ENCODE measurements at places on chromosomes 1 and 21.
A peak's percentile ranks its signal among the peaks of the same experiment; 100 is the strongest.

DNA sequence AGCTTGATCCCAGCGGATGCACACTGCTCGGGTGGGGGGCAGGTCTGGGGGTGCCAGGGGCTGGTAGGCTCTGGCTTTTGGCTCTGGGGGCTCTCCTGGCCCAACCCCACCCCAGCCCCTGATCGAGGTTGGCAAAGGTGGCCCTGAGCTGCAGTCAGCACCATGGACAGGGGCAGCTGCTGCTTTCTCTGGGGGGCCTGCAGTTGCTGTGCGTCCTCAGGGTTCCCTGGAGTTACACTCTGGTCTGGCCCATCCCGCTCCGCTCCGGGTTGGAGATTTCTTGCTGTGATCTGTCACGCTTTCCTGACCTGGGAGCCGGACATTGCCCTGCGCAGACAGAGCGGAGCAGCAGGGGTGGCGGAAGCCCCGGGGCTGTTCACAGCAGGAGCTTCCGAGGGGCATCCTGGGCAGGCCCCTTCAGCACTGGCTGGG lies 8.0 kb upstream of the PLCH2 start:
- DNase-seq, result no peak

DNA sequence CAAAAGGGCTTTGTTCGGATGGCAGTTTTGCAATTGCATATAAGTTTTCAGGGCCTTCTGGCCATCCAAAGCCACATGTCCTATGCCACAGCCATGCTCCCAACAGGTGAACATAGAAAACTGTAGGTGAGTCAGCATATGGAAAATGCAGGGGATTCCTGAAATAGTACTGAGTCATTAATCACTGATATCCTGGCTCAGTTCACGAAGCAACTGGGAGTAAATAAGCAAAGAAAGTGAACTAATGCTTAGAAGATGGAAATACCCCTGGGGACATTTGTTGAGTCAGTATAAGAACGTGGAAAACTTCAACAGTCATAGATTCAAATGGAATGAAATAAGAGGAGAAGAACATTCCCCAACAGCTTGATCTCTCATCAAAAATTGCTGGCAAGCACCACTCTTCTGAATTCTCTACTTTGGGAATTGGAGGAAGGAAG lies 148.9 kb upstream of the RUNX1 start:
- DNase-seq, result no peak

- no peak for DNase-seq
Measured at GRCh38 chr21:33011462-33011861, 14.3 kb upstream of the OLIG2 start.

DNA sequence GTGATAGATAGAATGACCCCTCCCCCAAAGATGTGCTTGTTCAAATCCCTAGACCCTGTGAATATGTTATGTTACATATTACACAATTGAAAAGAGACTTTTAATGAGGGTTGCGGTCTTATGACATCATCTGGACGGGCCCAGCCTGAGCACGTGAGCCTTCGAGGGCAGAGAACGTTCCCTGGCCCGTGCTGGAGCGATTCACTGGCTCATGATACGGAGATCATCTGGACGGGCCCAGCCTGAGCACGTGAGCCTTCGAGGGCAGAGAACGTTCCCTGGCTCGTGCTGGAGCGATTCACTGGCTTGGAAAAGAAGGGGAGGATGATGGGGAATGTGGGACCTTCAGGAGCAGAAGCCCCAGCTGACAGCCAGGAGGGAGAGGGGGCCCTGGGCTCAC lies 34.4 kb upstream of the COL18A1 start:
- no peak for DNase-seq

- peak; percentile 36 for DNase-seq
Measured at GRCh38 chr1:207084701-207085180, 3.9 kb upstream of the C4BPB start.

DNA sequence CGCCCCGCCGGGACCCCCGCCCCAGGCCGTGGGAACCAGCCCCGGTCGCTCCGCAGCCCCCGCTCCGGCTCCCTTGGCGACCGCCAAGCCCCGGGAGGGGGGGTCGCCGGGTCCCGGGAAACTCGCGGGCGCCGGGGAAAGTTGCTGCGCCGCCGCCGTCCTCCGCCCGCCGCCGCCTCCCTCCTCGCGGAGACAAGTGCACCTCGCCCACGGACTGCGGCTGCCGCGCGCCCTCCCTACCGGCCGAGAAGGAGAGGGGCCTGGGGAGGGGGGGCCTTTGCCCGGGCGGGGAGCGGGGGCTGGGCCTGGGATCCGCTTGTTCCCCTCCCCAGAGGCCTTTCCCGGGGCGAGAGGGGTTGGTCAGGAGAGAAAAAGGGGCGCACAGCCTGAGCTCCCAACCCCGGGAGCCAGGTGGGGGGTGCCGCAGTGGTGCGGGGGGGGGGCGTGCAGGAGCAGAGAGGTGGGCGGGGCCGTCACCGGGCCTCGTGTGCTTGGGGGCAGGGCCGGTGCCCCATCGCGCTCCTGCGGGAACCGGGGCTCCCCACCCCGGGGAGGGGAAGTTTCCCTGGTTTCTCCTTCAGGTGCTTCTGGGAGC lies 592 bp downstream of the AGRN start:
- DNase-seq, result no peak

DNA sequence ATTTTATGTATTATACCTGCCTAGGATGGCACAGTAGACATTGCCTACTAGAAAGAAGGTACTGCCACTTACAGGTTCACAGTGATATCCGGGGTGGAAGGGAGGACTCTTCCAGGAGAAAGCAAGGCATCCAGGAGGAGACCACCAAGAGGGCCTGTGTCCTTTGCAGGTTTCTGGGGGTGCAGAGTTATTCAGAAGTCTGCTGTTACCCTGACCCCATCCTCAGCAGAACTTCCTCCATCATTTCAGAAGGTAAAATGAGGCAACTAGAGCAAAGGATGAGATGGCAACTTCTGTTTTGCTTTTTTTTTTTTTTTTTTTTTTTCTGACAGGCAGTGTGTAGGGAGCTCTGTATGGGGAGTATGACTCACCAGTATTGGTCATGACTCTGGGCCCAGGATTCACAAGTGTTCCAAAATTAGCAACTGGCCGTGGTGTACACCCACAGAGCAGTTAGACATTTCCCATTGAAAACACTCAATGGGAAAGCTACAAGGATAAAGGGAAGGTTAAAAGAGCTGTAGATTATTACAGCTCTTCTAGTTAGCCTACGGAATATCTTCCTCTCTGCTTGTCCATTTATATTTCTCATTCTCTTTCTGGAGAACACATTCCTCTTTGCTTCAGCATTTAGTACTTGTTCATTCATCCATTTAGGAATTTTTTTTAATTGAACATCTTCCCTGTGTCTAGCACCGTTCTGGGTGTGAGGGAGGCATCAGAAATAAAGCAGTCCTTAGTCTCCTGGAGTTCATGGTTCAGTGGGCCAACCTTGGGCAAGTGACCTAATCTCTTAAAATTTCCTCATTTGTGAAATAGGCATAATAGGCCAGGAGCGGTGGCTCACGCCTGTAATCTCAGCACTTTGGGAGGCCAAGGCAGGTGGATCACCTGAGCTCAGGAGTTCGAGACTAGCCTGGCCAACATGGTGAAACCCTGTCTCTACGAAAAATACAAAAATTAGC lies 50.5 kb upstream of the PPP2R5A start:
- no peak for DNase-seq

- no peak for DNase-seq
Measured at GRCh38 chr1:109365642-109366204, 32.0 kb downstream of the SORT1 start.

- peak; percentile 42 for DNase-seq
Measured at GRCh38 chr1:201570886-201571624, 32.1 kb downstream of the NAV1 start.

DNA sequence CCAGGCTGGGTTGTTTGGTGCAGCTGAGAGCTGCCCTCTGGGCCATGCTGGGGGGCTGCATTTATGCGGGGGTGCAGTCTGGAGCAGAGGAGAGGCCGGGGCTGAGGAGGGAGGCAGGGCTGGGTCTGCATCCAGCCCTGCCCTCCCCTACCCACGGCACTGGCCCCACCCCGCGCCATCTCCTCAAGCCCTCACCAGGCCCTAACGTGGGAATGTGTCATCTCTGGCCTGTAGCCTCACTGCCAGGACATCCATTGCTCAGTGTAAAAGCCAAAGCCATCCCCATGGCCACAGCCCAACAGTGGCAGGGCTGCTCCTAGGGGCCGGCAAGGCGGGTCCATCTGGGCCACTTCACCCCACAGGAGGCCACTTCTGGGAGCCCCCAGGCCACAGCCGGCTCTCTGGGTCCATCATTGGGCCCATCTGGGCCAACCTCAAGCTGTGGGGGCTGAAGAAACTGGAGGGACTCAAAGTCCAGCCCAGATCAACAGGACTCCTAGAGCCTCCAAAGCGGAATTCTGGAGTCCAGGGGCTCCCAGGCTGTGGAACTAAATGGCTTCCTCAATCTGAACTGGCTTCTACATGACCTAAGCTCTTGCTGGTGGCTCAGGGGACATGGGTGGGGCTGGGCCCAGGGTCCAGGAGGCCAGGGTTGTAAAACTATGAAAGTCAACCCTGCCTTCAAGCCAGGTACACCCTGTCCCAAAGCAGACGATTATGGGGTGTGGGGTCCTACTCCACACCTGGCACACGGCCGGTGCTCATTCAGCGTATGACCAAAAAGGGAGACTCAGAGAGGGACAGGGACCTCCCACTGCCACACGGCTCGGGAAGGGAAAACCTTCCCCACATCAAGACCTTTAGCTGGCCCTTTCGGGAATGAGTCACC lies 32.6 kb downstream of the RUNX3 start:
- no peak for DNase-seq

DNA sequence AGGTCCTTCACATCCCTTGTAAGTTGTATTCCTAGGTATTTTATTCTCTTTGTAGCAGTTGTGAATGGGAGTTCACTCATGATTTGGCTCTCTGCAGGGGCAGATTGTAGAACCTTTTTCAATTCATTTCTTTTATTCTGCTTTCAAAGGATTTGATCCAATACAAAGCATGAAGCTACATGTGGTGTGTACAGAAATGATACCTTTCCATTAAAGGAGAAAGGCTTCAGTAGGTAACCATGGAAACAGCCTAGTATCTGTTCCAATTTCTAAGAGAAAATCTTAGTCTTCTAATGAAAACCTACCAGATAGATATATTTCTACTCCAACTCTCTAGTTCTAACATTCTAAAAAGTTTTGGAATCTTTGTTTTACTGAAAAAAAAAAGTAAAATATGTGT lies 105.0 kb downstream of the SYT14 start:
- no peak for DNase-seq

- no peak for DNase-seq
Measured at GRCh38 chr1:231073331-231073730, 33.3 kb upstream of the FAM89A start.

- DNase-seq, result no peak
Measured at GRCh38 chr1:105641407-105641806, 1415.1 kb upstream of the PRMT6 start.

GRCh38 chr1:69613414-69613813 lies 45.7 kb downstream of the LRRC7 start:
- DNase-seq, result no peak

DNA sequence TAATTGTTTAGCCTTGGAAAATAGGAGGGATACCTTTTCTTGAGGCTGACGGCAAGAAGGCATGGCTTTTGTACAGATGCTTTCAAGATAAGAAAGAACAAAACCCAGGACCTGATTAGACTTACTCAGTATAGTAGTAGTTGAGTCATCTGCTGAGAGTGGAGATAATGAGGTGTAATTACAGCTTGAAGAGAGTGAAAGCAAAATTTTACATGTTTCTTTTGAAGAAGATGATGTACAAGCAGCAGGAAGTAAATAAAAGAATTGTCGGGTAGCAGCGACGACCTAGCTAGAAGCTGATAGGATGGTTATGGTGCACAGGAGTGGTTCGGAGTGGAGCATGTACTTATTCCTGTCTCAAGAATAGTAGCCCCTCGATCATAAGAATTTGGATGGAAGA lies 6.6 kb downstream of the ANGPTL1 start:
- no peak for DNase-seq

DNA sequence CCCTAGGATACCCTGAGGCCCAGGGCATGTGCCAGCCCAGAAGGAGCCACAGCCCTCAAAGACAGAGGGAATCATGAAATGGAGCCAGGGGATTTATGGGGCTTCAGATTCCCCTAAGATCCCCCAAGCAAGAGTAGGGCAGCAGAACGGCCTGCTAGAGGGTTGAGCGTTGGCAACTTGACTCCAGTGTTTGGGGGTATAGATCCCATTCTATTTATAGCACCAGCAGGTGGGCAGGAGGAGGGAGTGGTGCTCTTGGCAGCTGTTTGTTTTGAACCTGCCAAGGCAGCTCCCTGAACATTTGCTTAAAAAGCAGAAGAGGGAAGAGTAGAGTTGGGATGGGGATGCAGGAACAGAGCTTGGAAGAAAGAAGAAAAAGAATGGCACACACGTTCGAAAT lies 33.7 kb downstream of the GLUL start:
- peak; percentile 60 for DNase-seq

- no peak for DNase-seq
Measured at GRCh38 chr1:222042120-222042519, 300.2 kb upstream of the DUSP10 start.

- DNase-seq, result no peak
Measured at GRCh38 chr1:181150842-181151241, 62.3 kb downstream of the IER5 start.

- DNase-seq, result no peak
Measured at GRCh38 chr1:11697188-11697892, 5.8 kb downstream of the DRAXIN start.

DNA sequence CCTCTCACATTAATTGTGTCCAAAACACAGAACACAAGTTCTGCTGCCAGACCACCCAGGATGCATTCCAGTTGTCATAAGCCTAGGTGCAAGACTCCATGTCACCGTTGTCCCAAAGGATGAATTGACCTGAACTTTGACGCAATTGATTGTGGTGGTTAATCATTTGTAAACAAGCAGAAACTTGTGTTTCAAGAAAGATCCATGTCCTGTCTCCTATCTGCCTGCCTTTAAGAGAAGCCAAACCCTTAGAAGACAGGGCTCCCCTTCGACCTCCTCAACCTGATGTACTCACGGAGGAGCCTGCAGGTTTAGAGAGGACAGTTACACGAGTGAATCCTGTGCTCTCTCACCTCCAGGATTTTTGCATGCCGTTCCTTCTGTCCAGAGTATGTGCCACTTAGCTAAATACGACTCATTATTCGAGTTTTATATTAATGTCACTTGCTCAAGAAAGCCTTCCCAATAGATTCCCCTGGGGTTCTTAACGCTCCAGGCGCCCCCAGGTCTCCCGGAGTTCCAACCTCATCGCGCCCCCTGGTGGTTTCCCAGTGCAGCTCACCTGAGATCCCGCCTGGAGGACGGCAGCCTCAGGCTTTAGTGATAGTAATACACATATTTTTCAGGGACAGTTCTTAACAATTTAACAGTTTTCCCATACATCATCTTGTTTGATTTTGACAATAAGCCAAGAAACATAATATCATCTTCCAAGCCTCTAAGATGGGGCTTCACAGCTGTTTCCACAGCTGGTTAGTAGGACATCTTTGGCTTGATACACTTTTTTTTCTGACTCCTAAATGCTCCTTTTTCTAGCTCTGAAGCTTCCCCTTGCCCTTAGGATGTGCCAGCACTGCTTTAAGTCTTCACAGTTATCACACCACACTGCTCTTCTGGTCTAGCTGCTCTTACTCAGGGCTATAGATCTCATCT lies 2.4 kb upstream of the C8B start:
- no peak for DNase-seq

Data from NCI-H1092 (cell line).